Esophagus squamous epithelium (tissue), 5 donors: ENCODE measurements at places on chromosomes 7 and 10.

GRCh38 chr10:13928451-13928850 lies 341.7 kb downstream of the PRPF18 start:
- no peak for DNase-seq

- no peak for DNase-seq
Measured at GRCh38 chr10:53356616-53357349, 584.2 kb upstream of the MBL2 start.

DNA sequence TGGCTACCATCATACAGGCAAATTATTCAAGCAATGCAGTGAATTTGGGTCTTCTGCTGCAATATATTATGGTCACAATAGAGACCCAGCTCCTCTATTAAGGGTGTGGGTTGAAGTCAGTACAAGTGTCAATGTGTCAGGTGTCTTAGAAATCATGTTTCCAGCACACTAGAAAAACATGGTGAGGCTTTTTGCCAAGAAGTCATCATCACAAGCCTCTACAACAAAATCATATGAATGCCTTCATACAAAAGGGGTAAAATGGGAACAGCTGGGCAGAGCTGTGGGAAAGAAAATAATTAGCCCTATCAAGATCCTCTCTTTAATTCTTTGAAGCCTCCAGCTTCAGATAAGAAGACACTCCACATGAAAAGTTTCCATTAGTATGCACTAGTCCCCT lies 37.2 kb downstream of the FAM13C start:
- no peak for DNase-seq

- DNase-seq = no peak
Measured at GRCh38 chr10:57694956-57695608, 572.6 kb downstream of the IPMK start.

- no peak for DNase-seq
Measured at GRCh38 chr7:134513169-134513752, 14.1 kb upstream of the AKR1B10 start.
